ENCODE measurements at places on chromosomes 4 and X. TPM values are rescaled to one million over a fixed set of nuclear protein-coding genes. Genes with fewer than 3 reads are reported as not detected.

MRPS18C gene
- 14.7 TPM for total RNA-seq

KCTD8 gene
- total RNA-seq = not detected

USP26 gene
- total RNA-seq = not detected

CXCL8 gene
- total RNA-seq = 343 TPM

KDR gene
- 9.9 TPM for total RNA-seq

HELT gene
- total RNA-seq = not detected

PACRGL gene
- total RNA-seq = 12.3 TPM

CFAP97 gene
- total RNA-seq = 22.8 TPM

INPP4B gene
- total RNA-seq = 1.6 TPM

USP17L21 gene
- not detected for total RNA-seq

CT55 gene
- not detected for total RNA-seq

LAS1L gene
- 18.6 TPM for total RNA-seq

PROM1 gene
- total RNA-seq = not detected
